ENCODE measurements at places on chromosomes 1 and 21.
A peak's percentile ranks its signal among the peaks of the same experiment; 100 is the strongest.

GRCh38 chr1:206631085-206631509 lies 4.2 kb upstream of the DYRK3 start:
- peak; percentile 65 for DNase-seq

DNA sequence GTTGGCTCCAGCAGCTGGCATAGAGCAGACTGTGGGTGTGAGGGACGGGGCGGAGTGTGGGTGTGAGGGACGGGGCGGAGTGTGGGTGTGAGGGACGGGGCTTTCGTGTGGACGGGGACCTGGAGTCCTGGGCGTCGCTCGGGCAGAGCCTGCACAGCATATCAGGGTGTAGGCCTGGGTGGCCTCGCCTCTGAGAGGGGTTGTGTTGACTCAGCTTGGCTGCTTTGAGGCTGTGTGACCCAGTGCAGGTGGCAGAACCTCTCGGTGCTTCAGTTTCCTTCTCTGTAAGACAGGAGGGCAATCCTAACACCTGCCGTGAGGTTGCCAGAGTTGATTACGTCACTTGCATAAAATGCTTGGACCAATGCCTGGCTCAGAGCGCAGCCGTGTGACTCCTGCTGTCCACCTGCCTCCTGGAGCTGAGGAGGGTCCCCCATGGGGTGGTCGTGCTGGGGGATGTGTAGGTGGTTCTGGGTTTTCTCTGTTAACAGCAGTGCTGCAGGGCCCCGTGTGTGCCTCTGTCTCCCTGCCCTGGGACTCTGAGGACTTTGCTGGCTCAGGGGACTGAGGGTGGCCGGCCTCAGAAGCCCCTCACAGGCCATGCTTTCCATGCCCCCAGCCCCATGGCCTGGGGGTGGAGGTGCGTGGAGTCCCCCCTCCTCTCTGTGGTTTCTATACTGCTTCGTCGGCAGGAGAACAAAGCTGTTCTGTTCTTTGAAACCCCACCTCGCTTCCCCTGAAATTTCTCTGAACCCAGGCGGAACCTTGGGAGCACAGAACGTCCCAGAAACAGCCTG lies 15.4 kb downstream of the PDXK start:
- DNase-seq, result no peak

GRCh38 chr1:168726281-168726680 lies 2.7 kb downstream of the DPT start:
- no peak for DNase-seq

- no peak for DNase-seq
Observed at GRCh38 chr1:170471398-170472053, 60.4 kb upstream of the GORAB start.

DNA sequence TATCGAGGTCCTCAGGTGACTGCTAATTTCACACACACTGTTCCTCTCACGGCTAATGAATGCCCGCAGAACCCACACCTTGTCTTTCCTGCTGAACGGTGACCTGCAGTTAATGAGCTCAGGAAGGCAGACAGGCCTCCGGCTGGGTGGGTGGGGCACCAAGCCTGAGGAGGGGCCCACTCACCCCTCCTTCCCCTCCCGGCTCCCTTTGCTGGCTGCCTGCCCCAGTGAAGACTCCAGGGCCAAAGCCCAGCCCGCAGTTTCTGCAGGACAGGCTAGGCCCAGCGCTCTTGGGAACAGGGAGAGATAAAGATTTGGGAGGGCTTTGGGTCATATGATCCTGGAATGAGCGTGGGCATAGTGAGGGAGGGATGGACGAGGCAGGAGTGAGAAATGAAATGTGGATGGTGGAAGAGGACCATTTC lies 26.4 kb downstream of the FOXO6 start:
- DNase-seq, result peak; percentile 99

- no peak for DNase-seq
Observed at GRCh38 chr21:33543505-33544129, 779 bp downstream of the SON start.

- no peak for DNase-seq
Observed at GRCh38 chr1:31689379-31689778, 14.4 kb downstream of the COL16A1 start.

DNA sequence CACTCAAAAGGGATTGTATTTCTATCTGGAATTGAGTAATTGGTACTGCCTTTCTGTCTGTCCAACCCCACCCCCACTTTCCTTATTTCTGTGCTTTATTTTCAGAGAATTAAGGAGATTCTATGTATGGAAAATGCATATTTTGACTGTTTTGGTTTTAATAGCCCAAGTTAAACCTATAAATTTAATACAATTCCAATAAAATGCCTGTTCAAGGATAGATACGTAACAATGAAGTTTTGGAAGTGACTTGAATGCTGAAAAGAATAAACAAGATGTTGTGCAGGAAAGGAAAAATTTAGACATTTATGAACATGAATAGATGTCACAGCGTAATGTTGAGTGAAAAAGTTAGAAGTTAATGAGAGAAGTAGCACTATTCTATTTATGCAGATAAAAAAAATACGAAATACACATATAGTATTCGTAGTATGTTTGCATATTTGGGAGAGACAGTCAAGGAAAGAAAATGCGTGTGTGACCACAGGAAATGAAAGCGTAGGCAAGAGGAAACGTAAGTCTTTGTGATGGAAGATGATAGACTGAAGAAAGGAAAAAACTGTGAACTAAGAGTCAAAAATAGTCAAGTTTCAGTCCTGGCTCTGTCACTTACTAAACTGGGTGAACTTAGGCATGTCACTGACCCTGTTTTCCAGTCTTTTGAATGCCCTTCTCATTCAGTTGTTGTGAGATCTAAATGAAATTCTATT lies 62.1 kb downstream of the MEF2D start:
- no peak for DNase-seq

GRCh38 chr1:170049176-170049800 lies 25.2 kb downstream of the KIFAP3 start:
- DNase-seq, result no peak

DNA sequence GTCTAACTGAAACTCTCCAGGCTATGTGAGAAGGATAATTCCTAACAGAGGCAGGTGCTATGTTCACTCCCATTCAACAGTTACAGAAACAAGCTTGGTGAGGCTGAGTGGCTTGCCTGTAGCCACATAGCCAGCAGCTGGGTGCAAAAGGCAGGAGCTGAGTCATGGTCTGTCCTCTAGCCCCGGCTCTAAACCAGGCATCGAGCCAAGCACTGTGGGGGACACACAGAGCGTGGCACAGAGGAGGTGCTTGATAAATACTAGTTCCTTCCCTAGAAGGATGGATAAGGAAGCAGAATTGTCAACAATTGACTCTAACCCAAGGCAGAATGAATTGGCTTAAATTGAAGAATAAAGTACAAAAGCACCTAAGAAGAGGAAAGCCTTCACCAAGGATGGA lies 10.4 kb upstream of the KCNA2 start:
- DNase-seq, result peak; percentile 75

- no peak for DNase-seq
Observed at GRCh38 chr1:47865881-47866535, 131.2 kb downstream of the TRABD2B start.

GRCh38 chr1:36729289-36729688 lies 246.6 kb upstream of the CSF3R start:
- DNase-seq, result no peak

GRCh38 chr21:45126204-45126626 lies 51.8 kb downstream of the ADARB1 start:
- no peak for DNase-seq

DNA sequence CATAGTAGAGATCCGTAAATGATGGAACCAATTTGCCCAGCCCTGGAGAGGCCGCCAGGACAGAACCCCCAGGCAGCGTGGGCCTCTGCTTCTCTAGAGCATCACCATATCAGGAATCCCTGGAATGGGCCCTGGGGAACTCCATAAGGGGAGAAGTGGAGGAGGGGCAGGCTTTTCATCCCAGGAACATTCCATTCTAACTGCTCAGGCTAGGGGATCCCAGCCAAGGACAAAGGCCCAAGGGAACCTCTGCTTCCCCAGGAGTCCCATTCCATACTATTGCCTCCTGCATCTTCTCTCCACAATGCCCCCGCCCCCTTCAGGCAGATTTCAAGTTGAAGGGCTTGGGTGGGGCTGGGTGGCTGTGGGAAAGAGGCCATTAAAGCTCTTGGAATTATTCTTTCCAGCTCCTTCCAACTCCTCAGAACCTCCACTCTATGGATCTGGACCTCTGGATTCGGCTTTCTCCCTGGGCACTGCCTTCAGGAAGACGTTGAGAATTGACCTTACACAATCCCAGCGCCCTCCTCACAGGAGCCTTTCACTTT lies 6.0 kb downstream of the TRNP1 start:
- no peak for DNase-seq

DNA sequence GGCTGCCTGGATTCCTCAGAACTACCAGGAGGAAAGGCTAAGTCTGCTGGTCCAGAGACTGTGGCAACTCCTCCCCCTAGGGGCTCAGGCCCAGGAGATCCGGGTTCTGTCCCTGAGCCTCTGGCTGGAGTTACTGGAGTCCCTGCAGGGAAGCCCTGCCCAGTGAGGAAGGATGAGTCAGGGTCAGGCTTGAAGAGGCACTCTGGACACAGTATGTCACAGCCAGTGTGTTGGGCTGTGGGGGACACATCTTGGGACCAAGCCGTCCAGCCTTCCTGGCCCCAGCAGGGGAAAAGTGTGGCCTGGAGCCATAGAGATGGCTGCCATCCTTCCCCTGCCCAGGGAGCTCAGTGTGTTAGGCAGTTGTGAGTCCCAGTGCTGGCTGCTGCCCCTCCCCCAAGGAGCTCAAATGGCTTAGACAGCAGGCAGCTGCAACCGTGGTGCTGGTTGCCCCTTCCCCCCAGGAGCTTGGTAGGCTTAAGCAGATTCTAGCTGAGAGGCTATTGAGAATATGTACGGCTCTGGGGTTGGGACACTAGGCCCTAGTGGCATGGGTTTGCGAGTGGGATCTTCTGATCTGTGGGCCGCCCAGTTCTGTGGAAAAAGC lies 28.2 kb upstream of the RABGAP1L start:
- no peak for DNase-seq

GRCh38 chr1:84940481-84940880 lies 47.5 kb upstream of the LPAR3 start:
- no peak for DNase-seq

Measured in DMS153 (cell line).